ENCODE measurements at places on chromosomes 12 and 14.

- no peak for ATAC-seq
Observed at GRCh38 chr12:93743229-93743998, 66.2 kb downstream of the CRADD start.

GRCh38 chr12:124631681-124632256 is 64.4 kb upstream of the NCOR2 start:
- ATAC-seq, result no peak

DNA sequence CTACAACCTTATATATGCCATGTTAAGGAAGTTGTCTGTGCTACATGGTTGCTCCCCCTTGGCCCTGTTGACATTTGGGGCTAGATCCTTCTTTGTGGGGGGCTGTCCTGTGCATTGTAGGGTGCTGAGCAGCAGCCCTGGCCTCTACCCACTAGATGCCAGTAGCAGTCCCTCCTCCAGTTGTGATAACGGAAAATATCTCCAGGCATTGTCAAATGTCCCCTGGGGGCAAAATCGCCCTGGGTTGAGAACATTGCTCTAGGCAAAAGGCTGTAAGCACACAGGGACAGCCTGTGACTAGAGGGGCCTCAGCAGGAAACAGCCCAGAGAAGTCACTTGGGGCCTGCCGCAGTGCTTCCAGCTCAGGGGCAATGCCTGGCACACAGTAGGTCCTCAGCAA is 1100.3 kb downstream of the BCL11B start:
- ATAC-seq, result no peak

DNA sequence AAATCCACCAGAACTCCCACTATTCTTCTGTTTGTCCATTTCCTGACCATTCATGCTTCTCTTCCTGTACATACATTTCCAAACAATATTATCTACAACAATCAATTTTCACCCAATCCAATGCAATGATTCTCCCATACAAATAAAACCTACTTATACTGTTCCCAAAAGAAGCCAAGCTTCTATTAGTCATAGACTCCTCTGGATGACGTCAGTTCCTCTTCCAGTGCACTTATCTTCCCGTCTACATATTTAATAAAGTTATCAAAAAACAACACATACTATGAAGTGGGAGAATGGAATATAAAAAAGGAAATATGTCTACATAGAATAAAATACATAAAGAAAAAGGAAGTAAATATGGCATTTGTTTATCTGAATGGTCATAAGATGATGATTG is 165.4 kb downstream of the FOXG1 start:
- ATAC-seq, result no peak

DNA sequence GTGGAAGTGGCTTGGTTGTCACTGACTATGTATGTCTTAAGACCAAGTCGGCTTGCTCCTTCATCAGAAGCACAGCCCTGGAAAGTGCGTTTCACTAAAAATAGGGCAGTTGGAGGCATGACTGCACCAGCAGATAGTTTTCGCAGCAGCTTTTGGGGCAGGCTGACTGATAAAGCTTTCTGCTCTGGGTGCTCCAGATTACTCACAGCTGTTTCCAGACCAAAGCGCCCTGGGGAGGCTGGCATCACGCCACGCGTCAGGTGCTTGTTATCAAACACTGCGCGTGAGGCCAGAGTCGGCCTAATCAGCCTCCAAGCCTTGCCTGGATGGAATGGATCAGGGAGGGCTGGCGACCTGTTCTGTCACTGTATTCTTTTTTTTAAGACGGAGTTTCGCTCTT is 13.3 kb upstream of the LRRC10 start:
- ATAC-seq, result no peak

DNA sequence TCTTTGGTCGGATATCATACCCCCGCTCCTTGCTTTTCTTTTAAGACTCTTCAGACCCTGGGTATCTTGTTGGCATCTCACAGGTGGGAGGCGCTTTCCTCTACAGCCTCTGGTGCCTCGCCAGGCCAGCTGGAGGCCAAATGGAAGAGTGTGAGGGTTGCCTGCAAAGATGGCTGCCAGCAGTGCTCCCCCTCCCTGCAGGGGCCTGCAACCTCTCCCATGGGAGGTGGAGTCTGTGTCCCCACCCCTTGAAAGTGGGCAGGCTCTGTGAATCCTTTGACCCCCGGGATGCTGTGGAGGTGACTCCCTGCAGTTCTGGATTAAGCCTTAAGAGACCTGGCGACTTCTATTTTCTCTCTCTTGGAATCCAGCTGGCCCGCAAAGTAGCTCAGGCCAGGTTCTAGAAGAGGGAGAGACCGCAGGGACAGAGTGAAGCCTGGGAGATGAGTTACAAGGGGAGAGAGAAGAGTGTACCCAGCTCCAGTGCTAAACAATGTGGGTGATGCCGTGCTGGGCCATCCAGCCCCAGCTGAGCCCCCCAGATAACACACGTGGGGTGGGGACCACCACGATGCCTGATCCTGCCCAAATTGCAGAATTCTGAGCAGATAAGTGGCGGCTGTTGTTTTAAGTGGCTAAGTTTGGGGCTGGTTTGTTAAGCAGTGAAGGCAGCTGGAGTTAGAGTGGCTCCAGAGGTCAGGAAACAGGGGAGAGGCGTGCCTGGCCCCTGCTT is 37.9 kb upstream of the NCOR2 start:
- ATAC-seq, result no peak

GRCh38 chr14:36256126-36256801 is 64.2 kb downstream of the MBIP start:
- ATAC-seq, result no peak

- no peak for ATAC-seq
Observed at GRCh38 chr14:99029145-99029915, 242.7 kb downstream of the BCL11B start.

DNA sequence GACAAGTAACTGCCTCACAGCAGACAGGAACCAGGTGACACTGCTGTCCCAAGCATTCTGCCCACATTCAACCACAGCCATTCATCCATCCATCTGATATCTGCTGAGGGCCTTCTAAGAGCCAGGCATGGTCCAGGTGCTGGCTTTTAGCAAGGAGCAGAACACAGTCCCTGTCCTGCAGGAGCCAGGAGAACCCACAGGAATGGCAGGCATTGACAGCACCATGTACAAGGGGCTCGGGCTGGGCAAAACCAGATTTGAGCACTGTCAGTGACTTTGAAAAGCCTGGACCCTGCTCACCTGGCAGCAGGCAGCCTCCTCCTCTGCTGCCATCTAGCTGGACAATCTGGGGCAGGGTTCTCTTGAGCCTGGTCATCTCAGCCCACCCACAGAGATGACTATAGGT is 137.0 kb downstream of the ZFP36L1 start:
- no peak for ATAC-seq

GRCh38 chr14:92397150-92397952 is 74.4 kb downstream of the SLC24A4 start:
- ATAC-seq, result no peak

DNA sequence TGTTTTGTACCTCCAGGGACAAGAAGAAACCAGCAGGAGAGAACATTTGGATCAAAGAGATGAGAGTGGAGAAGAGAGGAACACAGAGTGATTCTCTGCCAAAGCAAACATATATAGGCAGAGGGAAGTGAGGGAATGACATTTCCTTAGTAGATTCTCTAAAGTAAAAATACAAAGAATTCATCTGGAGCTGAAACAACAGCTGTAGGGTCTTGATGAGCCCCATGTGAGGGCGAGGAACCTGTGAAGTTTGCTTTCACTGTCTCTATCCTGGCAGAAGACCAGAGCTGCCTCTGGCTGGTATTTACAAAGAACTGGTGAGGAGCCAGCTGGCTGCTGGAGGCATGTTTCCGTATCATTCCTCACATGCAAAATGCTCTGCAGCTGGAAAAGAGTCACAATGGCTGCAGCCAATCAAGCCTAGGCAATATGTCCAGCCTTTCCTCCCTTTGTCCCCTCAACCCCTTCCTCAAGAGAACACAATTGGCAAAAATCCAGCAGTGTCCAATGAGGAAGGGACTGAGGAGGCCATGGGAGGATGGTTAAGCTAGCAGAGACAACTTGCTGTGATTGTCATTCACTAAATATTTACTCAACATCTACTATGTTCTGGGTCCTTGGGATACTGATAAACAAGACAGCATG is 122.5 kb downstream of the PHLDA1 start:
- ATAC-seq, result no peak

DNA sequence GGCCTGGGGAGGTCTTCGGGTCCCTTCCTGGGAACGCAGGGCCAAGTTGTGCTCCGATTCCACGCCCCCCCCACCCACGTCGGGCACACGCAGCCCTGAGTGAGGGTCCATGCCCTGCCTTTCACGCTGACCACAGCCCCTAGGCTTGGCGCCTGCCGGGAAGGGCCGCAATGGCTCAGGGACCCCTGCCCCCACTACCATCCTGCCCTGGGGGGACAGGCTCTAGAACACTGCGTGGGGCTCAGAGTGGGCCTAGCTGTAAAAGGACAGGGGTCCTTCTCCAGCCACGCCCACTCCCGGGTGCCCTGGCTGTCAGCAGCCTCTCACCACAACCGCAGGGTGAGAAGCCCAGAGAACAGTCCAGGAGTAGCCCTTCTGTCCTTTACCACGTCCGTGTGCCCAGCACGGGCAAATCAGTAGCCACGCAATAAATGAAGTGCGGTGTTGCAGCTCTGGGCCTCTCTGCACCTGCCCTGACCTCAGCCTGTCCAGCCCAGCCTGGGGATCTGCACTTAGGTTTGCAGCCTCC is 9.4 kb upstream of the GPR68 start:
- ATAC-seq, result no peak

DNA sequence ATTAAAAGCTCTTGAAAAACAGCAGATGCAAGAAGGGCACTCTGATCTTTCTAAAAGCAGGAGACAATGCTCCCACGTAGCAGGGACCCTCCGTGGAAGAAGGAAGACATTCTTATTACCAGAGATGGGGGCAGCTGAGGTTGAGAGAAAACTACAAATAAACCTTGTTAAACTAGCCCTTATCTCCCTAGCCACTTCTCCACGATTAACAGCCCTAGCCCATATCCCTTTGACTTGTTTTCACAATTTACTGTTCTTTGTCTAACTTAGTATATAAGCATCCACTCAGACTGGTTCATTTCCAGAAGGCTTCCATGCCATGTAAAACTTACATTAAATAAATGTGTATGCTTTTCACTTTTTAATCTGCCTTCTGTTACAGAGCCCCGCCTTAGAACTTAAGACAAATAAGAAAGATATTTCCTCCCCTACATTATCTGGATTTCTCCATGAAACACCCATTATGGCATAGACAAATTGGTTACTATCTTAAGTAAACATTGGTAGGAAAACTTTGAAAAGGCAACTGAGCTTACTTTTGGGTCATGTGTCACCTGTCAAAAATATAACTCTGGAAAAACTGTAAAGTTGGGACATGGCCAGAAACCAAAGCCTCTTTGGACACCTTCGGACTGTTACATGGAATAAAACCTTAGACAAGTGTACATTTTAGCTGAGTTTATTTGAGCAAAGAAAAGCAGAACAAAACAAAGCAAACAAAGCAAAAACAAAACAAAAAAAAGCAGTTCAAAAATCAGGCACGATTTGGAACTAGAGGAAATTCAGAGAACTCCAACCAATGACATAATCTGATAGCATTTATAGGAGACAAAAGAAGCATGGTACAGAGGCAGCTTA is 4.9 kb upstream of the RNASE1 start:
- no peak for ATAC-seq
